A172 (cell line): ENCODE measurements at places on chromosomes 6 and 20. TPM values are rescaled to one million over a fixed set of nuclear protein-coding genes. Genes with fewer than 3 reads are reported as not detected.

DNA sequence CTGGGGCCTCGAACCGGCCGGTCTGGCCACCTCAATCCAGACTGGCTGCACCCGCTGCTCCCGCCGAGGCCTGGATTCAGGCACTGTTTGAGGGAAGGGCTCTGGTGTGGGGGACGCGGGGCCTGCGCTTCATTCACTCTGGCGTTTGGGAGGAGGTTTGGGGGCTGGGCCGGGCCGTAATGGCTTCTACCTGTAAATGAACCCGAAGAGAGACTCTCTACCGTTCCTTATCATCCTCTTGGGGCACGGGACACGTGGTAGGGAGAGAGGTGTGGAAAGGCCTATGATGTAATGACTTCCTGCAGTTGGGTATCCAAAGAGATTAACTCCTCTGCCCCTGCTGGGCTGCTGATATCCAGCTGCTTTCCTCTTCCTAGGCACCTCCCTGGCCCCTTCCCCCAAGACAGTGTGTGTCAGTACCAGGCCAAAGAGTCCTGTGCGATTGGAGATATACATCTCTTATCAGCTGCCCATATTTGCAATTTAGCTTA is 1.8 kb downstream of the FOXO3 start:
- DNase-seq = peak; percentile 89

DNA sequence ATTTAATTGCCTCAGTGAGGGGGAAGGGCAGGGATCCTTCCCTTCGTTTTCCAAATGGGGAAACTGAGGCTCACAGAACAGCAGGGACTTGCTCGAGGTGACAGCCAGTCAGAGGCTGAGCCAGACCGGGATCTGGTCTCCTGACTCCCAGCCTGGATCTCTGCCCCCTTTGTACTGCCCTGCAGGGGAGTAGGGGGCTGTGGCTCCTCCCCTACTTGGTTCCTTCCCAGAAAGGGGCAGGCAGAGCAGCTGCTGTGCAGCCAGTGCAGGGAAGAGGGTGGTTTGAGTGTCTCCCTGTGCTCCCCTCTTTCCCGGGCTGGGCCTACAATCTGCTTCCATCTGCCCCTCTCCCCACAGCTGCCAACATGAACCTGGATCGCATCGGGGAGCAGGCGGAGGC is 37.6 kb downstream of the UQCC2 start:
- no peak for DNase-seq

- DNase-seq = peak; percentile 80
Observed at GRCh38 chr20:58014628-58015315, 213.7 kb downstream of the ANKRD60 start.

GRCh38 chr6:141914646-141915045 is 218.1 kb upstream of the GJE1 start:
- no peak for DNase-seq

Gene ADAM33
- not detected in 2 replicates for total RNA-seq

GRCh38 chr20:49690899-49691620 is 22.6 kb downstream of the B4GALT5 start:
- DNase-seq = no peak

DNA sequence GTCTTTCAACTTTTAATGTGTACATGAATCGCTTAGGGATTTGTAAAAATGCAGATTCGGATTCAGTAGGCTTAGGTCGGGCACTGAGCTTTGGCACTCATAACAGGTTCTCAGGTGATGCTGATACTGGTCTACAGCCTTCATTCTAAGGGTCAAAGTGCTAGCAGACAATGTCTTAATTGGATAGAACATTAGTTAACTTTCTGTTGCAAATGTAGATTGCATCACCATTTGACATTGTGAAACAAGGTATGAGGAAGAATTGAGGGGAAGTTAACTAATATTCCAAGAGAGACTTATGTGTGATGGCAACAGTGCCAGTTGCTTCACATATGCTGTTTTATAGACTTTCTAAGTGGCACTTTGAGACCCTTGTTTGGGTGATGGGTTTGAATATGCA is 86.9 kb downstream of the MLIP start:
- no peak for DNase-seq
